ENCODE measurements at places on chromosomes 6 and 20.

DNA sequence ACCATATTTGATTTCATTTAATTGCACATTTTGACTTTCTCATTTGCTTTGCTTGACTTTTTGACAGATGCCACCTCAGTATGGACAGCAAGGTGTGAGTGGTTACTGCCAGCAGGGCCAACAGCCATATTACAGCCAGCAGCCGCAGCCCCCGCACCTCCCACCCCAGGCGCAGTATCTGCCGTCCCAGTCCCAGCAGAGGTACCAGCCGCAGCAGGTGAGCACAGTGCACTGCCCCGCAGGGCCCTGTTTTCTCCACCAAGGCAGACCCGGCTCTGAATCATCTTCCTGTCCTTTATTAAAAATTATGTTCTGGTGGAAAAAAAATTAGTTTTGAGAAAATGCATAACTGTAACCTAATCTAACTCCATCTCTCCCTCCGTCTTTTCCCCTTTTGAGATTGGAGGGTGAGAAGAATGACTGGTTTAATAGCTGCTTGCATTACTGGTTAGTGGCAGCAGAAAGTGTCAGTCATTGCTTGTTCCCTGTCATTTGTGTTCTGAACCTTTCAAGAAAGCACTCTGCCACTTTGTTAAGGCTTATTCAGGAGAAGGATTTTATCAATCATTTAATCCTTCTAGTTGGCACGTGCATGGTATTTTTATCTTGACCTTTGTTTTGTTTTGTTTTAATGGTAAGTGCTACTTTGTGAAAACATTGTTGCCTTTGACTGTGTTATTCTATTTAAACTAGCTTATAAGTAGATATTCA is 124.3 kb downstream of the ARID1B start:
- no peak for DNase-seq

DNA sequence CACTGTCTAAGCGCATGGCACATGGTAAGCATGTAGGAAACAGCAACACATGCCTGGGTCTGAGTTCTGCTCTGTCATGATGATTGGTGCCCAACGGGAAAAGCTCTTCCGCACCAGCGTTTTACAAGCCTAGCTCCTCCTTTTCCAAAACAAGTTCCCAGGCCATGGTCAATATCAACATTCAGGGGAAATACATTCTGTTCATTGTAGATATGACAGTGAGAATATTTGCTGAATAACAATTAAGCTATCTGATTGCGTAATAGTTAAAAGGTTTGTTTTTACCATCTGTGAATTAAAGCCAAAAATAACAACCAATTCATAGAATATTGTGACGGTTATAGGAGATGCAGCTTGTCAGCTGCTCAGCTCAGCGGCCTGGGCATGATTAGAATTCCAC is 404.3 kb upstream of the SLC35B3 start:
- no peak for DNase-seq

DNA sequence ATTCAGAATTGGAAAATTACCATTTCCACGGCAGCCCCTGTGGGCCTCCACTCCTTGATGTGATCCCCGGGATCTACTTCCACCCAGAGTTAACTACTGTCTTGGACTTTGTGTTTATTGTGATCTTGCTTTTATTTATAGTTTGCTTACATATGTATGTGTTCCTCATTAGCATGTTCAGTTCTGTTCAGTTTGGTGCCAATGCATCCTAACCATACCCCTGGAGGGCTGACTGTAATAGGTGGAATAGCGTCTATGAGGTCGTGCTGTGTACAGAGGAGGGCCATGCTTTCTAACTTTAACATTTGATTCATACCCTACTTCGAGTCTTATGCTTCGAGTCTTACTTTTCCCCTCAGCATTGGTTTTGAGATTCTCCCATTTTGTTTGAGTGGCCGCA is 104.3 kb upstream of the SLC24A3 start:
- no peak for DNase-seq

DNA sequence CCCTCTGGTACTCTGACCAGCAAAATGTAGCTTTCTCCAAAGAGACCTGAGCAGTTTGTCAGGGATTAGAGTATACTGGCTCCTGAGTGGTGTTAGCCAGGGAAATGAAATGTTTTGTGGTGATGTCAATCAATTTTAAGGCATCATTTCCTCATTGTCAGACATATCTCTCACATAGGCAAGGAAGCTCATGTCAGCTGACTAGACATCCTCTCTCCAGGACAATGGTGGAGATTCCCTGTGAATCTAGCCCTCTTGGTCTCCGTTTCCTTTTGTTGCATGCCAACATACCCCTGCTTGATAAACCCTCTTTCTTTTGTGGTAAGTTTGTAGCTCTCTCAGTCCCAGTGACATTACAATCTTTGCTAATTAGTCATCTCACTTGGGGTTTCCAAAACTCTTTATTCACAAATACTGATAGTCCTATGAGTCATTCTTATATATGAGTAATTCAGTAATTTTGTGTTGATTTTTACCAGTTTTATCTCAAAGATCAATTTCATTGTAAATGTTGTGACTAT is 135.6 kb upstream of the PTPRK start:
- peak; percentile 24 for DNase-seq

DNA sequence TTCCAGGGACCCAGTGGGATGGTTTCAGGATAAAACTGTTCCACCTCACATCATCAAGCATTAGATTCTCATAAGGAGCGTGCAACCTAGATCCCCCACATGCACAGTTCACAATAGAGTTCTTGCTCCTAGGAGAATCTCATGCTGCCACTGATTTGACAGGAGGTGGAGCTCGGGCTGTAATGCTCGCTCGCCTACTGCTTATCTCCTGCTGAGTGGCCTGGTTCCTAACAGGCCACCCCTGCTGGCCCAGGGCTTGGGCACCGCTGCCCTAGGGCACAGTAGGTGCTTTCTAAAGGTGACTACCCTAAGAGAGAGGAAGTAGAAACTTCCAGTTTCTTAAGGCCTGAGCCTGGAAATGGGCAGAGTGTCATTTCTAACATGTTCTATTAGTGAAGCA is 656.9 kb downstream of the PRKN start:
- no peak for DNase-seq

GRCh38 chr20:48789781-48790472 is 37.9 kb downstream of the PREX1 start:
- DNase-seq = no peak

Data from stimulated activated CD4-positive, alpha-beta T cell treated with anti-CD3 and anti-CD28 coated beads, Interleukin-2, amount 100 ng/mL, for 24 hours (primary cell).